ENCODE measurements at places on chromosomes 6 and 20.

DNA sequence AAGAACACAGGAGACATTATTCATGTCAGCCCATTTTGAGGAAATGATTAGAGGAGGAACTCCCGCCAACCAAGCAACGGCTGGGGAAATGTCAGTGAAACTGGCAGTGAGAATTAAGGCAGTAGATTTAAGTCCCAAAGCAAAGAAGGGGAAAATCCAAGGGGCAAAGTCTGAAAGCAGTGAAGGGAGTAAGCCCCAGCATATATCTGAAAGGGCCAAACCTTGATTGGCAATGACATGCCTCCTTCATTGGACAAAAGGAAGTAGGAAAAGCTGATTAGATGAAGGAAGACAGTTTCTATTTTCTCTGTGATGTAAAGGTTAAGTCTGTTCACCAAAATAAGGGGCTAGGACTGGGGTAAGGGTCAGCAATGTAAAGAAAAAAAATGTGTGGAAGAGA lies 190.3 kb downstream of the RNF144B start:
- DNase-seq, result no peak

DNA sequence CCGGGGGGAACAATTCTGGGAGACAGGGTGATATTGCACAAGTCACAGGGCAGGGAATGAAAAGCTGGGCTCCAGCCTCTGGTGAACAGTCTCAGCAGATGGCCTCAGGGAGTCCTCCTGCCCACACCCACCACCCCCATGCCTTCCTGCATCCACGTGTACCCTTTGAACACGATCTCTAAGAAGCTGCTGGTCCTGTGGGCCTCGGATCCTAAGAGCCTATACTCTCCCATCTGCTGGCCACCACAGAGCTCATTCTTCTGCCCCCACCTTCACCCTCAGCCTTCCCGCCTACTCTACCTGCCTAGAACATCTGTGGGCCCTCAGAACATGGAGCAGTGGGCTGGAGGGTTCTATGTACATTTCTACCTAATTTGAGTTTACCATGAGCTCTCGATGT lies 60.3 kb downstream of the TRERF1 start:
- DNase-seq, result no peak

GRCh38 chr6:133551847-133552341 lies 310.7 kb downstream of the EYA4 start:
- DNase-seq, result no peak

GRCh38 chr6:34654061-34654710 lies 42.4 kb downstream of the ILRUN start:
- DNase-seq, result peak; percentile 64

GRCh38 chr6:16961577-16961976 lies 140.3 kb upstream of the STMND1 start:
- DNase-seq, result no peak

DNA sequence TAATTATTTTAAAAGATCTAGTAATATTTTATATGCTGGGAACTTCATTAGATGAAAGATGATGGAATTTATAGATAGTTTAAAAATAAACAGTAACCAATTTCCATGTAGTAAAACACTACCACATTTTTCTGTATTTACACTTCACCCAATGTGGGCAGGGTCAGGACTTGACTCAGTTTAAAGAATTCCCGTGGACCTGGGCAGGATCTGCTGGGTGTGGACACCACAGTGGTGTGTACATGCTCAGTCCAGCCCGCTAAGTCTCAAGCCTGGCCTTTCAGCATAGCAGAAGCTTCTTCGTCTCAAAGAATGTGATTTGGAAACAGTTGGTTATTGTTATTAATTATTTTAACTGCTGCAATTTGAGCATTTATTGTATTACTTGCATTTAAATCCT lies 364.2 kb downstream of the SYNE1 start:
- no peak for DNase-seq

- DNase-seq, result no peak
Measured at GRCh38 chr20:46135856-46136633, 17.9 kb downstream of the CD40 start.

DNA sequence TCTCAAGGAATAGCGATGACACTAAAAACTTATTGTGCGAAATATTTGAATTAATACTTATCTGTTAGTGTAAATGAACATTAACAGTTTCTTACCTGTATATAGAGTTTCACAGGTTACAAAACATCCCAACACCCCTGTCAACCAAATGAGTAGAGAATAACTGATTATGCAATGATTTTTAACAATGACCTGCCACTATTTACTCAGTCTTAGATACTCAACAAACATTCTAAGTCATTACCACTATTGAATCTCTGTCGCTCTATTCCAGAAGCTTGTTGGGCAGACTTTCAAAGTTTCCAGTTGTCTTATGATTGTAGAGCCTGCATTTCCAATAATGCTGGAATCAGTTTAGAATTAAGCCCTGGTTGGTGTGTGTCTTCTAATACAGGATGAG lies 85.5 kb downstream of the RNF182 start:
- DNase-seq, result no peak

DNA sequence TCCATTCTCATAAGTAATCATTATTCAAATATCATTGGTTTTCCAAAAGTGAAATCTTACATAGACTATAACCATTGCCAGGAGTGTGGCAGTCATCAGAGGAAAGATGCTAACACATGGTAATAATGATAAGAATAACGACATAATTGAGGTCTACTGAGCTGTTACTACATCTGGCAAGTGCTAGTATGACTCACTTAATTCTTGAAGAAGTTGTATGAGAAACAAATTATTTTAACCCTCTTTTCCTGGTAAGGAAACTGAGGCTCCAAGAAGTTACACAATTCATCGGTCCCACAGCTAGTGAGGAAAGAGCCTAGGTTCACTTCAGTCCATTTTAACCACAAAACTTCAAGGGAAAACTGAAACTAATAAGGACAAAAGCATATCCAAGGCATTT lies 335.6 kb upstream of the BTBD3 start:
- no peak for DNase-seq

GRCh38 chr6:28657769-28658465 lies 132.2 kb downstream of the GPX5 start:
- DNase-seq, result peak; percentile 69

GRCh38 chr6:16437095-16437494 lies 198.7 kb downstream of the GMPR start:
- DNase-seq, result no peak

GRCh38 chr6:135251498-135252441 lies 70.7 kb downstream of the MYB start:
- DNase-seq, result no peak

DNA sequence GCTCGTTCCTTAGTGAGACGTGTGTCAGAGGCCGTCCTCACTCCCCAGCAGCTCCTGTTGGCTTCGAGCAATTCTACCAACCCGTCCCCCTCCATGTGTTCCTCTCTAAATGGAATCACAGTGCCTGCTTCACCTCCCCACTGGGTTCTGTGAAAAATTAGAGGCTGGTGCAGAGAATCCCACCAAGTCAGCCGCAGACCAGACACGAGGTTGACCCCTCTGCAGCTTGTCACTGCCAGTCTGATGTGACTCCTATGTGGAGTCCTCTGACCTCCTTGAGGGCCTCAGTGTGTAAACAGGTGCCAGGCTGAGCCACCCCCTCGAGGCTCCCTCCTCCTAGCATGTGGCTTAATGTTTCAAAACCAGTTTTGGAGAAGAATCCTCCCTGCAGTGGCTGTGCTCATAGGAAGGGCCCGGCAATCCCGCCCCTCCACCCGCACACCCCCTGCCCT lies 12.6 kb upstream of the IRF4 start:
- DNase-seq, result no peak

DNA sequence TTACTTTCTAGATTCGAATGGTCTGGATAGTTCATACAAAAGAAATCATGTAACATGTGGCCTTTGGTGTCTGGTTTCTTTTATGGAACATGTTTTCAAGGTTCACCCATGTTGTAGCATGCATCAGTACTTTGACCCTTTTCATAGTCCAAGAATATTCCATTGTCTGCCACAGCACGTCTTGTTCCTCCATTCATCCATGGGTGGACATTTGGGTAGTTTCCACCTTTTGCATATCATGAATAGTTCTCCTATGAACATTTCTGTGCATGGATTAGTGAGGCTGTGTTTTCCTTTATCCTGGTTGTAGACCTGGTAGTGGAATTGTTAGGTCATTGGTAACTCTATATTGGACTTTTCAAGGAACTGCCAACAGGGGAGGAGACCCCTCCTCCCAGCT lies 31.7 kb downstream of the GSTA3 start:
- DNase-seq, result no peak

DNA sequence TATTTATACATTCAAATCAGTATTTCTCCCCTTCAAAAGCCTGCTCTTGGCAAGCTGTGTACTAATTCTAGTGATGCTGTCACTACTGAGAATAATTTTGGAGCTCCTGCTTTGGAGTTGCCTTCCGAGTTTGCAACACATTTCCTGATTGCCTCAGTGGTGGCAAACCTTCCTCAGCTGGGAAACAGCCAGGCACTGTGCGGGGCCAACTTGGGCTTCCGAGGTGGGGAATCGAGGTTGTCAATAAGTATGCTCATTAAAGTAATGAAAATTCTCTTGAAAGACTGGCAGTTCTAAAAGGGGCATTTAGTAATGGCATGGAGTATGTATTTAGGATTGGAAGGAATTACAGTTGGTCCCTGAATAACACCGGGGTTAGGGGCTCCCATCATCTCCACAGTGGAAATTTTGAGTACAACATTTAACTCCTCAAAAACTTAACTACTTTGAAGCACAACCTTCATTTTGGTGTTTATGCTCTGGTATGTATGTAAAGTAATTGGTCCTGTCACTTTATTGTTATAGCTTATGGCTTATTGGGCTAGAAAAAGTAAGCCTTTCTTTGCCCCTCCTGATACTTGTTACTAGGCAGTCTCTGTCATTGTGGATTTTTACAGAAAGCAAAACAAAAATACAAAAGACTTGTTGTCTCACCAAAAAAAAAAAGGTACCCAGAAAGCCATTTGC lies 2.7 kb downstream of the PAQR8 start:
- no peak for DNase-seq

GRCh38 chr20:34522969-34523871 lies 7.0 kb downstream of the DYNLRB1 start:
- DNase-seq, result peak; percentile 14

DNA sequence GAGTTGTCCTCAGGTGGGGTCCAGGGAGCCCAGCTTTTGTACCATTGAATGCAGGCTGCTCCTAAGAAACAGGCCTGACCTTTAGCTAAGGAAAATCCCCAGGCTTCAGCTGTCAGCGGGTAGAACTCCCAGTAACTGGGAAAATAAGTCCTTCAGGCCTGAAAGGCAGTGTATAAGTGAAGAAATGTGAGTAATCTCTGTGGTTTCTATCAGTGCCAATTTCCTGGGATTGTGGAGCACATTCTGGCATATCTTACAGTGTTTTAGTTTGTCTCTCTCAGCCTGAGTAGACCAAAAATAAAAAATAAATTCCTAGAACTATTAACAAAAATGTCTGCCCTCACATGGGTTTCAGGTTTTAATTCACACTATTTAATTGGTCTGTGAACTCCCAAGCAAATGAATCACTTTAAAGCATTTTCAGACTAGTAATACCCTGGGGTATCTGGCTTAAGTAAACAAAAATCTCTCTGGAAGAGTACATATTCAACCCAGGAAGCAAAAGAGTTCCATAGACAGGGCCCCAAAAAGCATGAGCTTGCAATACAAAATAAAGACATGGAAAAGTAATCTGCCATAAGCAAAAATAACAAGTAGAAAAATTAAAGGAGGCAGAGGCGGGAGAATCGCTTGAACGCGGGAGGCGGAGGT lies 566.2 kb upstream of the NOX3 start:
- DNase-seq, result no peak

Measured in inflammatory macrophage treated with lipopolysaccharide for 1 hour (primary cell).